ENCODE measurements at places on chromosomes 5 and 9.

- DNase-seq: no peak
Measured at GRCh38 chr9:83714329-83714728, 6.6 kb upstream of the UBQLN1 start.

DNA sequence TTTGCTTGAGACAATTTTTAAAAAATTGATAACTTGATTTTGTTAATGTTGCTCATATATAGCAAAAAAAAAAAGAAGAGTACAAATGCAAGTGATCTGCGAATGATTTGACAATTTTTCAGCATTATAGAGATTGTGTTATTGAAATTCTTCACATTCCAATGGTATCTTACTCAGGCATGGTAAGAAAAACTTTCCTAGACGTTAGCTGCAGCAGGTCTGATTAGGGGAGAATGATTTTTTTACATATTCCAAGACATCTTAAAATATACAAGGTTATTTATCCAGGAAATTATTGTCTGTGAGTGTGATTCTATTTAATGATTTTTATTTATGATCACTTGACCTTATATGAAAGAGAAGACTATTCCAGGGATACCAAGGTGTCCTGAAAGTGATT, 361.9 kb downstream of the MAT2B start:
- no peak for DNase-seq

GRCh38 chr5:18323891-18324290, 689.6 kb downstream of the TAF11L14 start:
- DNase-seq: no peak

DNA sequence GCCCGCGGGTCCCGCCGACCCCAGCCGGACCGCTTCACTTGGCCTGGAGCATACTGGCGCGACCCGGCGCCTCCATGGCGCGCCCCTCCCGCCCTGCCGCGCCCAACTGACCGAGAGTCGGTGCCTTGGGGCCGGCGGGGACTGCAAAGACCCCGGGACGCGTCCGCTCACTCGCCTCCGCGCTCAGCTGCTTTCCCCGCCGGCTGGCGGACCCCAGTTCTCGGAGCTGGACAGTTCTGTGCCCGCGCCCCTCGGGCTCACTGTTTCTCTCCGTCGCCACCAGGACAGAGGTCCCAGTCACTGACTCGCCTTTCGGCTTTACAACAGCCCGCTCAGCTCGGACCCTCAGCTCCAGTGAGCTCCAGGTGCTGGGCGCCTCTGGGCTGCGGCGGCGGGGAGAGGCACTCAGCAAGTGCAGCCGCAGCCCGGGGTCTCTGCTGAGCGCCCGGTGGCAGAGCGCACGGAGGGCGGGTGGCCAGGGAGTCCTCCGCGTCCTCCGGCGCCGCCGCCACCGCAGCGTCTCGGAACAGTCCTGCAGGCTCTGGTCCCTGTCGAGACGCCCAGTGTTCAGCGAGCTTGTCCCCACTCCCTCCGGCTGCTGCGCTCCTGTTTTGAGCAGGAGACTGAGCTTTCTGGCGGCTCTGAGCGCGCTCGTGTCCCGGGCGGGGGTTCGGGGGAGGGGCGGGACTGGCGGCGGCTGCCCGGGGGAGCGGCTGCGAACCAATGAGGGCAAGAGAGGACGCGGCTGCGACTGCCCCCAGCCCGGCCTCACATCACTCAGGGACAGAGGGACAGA, at the start of gene SMIM32:
Gene SMIM32, minus strand, starts transcription at position 637 of the 796 bp plus-strand sequence. CDS start 638 bp downstream, outside the sequence.
- DNase-seq: no peak

GRCh38 chr5:42531611-42532010, 108.4 kb downstream of the GHR start:
- no peak for DNase-seq

- no peak for DNase-seq
Measured at GRCh38 chr5:75656311-75657003, 45.2 kb downstream of the ANKDD1B start.
